ENCODE measurements at places on chromosomes 4 and X.

- DNase-seq, result peak; percentile 3
These were observed 327.9 kb upstream of the MAGEB18 start for GRCh38 chrX:25810202-25810601.

GRCh38 chr4:53688186-53688790 is 97.0 kb upstream of the LNX1 start:
- peak; percentile 99 for DNase-seq

GRCh38 chrX:51332188-51332942 is at the start of gene NUDT10:
TSS of gene NUDT10 (plus strand) at chrX:51332822. CDS start at chrX:51332966, 144 bp downstream.
- DNase-seq, result peak; percentile 23

GRCh38 chr4:6935965-6936364 is 26.3 kb downstream of the TBC1D14 start:
- DNase-seq, result no peak

GRCh38 chr4:38894322-38894982 is 26.8 kb downstream of the FAM114A1 start:
- DNase-seq, result no peak

- DNase-seq, result no peak
These were observed 573.0 kb downstream of the GABRG1 start for GRCh38 chr4:45550766-45551366.

DNA sequence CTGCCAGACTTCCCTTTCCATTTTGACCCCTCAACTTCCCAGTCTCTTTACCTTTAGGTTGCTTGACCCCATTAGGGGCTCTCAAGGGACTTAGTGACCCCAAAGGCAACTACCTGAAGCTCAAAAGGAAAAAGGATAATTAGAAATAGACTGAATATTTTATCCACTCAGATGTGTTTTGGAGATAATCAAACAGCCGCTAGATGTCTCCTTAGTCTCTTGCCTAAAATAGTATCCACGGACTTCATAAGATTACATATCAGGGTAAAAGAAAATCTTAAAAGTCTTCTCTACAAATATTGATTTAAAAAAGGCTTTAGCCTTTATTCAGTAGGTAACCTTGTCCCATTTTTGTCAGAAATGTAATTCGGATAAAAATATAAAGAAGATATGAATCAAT is 21.0 kb upstream of the RHOXF2 start:
- DNase-seq, result no peak

GRCh38 chr4:17562157-17562556 is 14.8 kb upstream of the LAP3 start:
- DNase-seq, result no peak

GRCh38 chr4:139901531-139902320 is 236.1 kb downstream of the MGST2 start:
- DNase-seq, result no peak

GRCh38 chr4:11313157-11313943 is 115.3 kb downstream of the HS3ST1 start:
- DNase-seq, result no peak

- DNase-seq, result no peak
These were observed 44.2 kb downstream of the NAP1L5 start for GRCh38 chr4:88653371-88653946.

DNA sequence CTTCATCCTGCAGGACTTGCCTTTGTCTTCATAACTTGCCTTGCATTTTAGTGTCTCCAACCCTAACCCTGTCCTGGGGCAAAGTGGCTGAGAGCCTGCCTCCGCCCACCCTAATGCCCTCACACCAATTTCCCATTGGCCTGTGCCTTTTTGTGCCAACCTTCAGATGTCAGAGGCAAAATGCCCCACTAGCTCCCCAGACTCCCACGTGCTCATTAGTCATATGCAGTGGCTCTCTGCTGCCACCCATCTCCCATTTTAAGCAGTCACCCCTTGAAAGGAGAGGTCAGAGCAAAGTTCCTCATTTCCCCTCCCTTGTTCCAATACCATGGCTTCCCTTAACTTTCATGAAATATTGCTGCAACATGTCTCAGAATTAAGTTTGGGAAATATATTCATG is 74.8 kb upstream of the PASD1 start:
- DNase-seq, result no peak

DNA sequence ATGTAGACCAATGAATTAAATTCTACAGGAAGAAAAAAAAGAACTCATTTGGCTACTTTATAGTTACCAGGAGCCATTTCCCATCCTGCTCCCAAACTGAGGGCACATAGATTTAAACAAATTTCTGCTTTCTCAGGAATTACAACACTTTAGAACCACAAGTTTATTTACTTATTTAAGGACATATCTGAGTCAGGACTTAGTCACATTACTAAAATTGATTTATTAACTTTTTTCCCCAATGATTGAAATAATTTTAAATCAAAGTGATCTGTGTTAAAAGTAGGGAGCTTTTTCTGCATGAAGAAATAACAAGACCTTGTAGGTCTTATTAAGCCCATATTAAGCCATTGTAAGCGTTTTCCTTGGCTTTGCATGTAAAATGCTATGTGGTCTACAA is 291.0 kb upstream of the HAND2 start:
- DNase-seq, result peak; percentile 61

DNA sequence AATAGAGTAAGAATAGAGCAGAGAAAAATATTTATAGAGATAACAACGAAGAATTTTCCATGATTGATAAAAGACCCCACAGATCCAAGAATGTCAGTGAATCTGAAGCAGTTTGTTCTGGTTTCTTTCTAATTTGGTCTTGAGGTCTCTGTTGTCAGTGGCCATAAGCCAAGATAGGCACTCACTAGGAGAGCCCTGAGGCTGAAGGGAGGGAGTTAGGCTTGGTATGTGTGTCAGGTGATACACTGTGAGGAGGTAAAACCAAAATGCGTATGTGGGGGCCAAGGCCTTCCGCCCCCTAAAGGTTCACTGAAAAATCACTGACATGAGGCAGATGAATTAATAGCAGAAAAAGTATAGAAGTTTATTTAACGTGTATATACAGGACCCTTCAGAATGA is 382.3 kb upstream of the HTR2C start:
- no peak for DNase-seq

DNA sequence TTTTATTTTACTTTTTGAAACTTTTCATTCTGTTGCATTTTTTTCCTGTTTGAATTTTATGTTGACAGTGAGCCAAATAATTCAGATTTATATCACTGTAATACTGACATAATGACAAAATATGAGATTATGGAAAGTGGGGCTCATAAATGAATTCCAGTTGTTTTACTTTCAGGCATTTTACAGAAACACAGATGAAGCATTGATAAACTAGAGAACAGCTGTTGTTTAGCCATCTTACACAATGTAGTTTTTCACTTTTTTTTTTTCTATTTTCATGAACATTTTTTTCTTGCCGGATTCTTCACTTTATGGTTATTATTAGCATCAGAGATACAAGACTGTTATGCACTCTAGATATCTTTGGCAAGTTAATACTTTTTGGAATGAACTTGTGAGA is 91.7 kb upstream of the PAQR3 start:
- no peak for DNase-seq

Measured in fibroblast of skin of left quadriceps (primary cell).